ENCODE measurements at places on chromosomes 16 and 17.

GRCh38 chr16:69408475-69408874, 15.9 kb upstream of the CYB5B start:
- DNase-seq: no peak

GRCh38 chr17:68803164-68803929, 151.8 kb downstream of the ABCA8 start:
- DNase-seq: no peak

DNA sequence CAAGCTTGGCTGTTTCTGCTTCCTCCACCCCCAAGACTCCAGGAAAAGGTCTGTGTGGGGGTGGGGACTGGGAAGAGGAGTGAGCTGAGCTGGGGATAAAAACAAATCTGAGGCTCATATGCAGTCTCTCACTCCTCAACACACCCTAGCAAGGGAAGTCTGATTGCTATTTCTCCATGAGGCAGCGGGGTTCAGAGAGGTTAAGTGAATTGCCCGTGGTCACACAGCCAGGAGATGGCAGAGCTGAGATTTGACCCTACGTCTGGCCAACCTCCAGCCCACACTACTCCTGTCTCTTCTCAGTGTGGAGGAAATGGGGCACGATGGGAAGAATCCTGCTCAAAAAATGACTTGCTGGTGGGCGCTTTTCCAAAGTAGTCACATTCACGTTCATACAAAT, 4.8 kb upstream of the ABCC3 start:
- no peak for DNase-seq

- DNase-seq: no peak
These were observed 44.8 kb upstream of the MED13 start for GRCh38 chr17:62109924-62110323.

- DNase-seq: no peak
These were observed 29.3 kb downstream of the UNC13D start for GRCh38 chr17:75814900-75815373.

GRCh38 chr17:16349431-16349830, 3.8 kb downstream of the CENPV start:
- DNase-seq: no peak

All from hematopoietic multipotent progenitor cell treated with erythropoietin and hydrocortisone succinate and interleukin-3 and kit ligand, for 6 days (in vitro differentiated cells).